Upper lobe of left lung (tissue), 6 donors: ENCODE measurements at places on chromosomes 2 and 18. TPM values are rescaled to one million over a fixed set of nuclear protein-coding genes. Genes with fewer than 3 reads are reported as not detected.

- no peak for DNase-seq
Observed at GRCh38 chr2:144507441-144508171, 12.3 kb downstream of the ZEB2 start.

DNA sequence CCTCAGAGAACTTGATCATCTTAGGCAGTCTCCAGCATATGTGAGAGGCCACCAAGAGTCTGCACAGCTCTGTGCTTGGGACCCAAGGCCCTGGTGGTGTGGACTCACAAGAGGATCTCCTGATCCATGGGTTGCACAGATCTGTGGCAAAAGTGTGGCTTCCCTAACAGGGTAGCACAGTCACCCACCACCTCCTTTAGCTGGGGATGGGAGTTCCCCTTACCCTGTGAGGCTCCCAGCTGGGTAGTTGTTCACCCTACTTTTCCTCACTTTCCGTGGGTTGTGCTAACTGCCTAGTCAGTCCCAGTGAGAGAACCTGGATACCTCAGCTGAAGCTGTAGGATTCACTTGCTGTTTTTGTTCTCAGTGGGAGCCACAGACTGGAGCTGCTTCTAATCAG is 123.7 kb downstream of the FTCDNL1 start:
- DNase-seq: no peak

DNA sequence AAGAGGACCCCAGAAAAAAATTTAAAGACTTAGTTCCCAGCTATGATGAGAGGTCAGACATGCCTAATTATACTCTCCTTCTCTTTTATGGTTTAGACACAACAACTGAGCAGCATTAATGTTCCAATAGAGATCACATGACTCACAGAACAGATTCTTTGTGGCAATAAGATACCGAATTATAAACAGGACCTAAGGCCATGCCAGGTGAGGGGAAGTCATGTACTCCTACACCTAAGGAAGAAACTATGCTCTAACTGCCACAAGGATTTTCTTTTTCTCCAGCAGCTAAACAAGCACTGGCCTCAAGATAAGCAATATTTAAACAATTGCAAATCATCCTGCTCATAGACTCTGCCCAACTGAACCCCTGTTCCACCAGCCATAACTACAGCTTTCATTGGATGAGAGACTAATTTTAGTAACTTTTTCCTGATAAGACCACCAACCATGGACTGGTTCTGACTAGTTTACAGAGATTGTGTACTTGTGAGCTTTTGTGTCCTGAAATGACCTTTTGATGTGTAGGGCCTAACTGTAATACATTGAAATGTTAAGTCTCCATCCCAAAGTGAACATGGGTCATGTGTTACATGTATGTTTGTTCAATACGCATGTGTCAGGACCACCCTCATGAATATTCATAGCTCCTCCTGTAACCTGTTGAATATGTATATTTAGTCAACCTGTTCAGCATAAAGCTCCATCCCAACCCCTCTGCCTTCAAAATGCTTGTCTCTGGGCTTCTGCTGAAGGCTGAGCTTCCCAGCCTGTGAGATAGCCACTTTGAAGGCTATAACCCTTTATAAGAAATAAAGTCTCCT is 21.6 kb upstream of the NFE2L2 start:
- DNase-seq: no peak

GRCh38 chr2:104812286-104812685 is 41.6 kb upstream of the POU3F3 start:
- DNase-seq: no peak

- DNase-seq: no peak
Observed at GRCh38 chr2:209383212-209383611, 40.6 kb upstream of the MAP2 start.

GRCh38 chr2:219433666-219434467 is 776 bp upstream of the SPEG start:
- no peak for DNase-seq

The BOLL gene
- not detected for total RNA-seq

The EGR4 gene
- not detected for total RNA-seq
